ENCODE measurements at places on chromosomes 1 and 21.
A peak's percentile ranks its signal among the peaks of the same experiment; 100 is the strongest.

DNA sequence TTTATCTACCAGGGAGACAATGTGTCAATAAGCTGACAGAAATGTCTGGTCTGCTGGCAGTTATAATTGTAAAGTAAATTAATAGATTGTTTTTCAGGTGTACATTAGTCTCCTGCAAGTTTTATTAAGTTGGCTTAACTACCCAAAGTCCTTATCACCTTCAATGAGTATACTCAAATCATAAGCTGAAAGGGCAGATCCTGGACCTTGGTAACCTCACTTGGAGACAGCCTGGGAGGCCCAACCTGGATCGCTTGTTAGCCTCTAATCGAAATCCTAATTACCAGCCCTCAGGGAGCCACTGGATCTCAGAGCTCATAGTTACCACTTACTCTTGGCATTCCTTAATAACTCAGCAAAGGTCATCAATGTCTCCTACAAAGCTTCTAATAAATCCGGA, 49.7 kb downstream of the UCHL5 start:
- no peak for DNase-seq

GRCh38 chr1:207084701-207085180, 3.9 kb upstream of the C4BPB start:
- peak; percentile 49 for DNase-seq

- DNase-seq, result no peak
Observed at GRCh38 chr1:187714470-187714869, 885.7 kb downstream of the PLA2G4A start.

DNA sequence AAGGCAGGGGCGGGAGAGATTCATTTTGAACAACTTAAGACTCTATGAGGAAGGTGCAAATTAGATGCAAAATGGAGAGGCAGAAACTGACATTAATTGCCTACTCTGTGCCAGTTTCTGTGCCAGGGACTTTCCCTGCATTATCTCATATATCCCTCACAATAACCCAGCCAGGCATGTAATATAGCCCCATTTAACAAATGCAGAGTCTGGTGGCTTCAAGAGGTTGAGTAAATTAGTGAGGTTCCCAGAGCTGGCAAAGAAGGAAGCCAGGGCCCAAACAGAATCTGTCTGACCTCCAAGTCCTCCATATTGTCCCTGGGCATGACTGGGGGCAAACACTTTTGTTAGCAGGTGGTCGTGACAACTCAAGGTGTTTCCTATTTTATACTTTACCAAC, 199.8 kb downstream of the ASTN1 start:
- DNase-seq, result no peak

GRCh38 chr1:186420311-186420710, 40.6 kb downstream of the PDC start:
- no peak for DNase-seq

GRCh38 chr21:26032263-26032662, 138.3 kb downstream of the APP start:
- no peak for DNase-seq

DNA sequence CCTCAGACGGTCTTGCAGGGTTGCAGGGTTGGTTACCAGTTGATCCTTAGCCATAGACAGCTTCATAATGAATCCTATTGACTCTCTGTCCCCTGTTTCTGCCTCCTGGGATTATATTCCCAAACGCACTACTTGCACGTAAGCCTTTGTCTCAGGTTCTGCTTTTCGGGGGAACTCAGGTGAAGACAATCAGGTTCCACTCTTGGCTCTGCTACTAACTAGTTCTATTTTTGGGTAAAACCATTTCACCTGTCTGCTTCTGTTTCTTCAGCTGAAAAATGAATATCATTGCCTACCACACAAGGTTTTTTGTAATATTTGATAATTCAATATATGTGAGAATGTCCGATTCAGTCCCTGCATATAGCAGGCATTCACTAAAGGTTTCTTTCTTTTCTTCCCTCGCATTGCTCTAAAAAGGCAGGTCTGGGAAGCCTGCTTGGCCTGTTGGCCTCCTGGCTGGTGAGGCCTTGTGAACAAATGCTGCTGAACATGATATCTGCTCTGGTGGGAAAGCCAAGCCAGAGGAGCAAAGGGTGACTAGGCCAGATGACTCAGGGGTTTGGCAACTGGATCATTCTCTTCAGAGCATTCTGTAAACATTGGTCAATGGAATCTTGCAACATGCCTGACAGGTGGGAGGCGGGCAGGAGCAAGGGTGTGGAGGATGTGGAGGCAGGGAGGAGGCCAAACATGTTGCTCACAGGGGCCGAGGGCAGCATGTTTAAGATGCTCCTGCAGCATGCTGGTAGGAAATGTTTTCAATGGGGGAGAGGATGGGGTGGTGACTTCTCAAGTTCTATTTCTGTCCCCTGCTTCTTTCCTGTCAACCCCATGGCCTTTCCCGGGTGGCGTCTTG, 23.8 kb downstream of the IER5 start:
- DNase-seq, result no peak

DNA sequence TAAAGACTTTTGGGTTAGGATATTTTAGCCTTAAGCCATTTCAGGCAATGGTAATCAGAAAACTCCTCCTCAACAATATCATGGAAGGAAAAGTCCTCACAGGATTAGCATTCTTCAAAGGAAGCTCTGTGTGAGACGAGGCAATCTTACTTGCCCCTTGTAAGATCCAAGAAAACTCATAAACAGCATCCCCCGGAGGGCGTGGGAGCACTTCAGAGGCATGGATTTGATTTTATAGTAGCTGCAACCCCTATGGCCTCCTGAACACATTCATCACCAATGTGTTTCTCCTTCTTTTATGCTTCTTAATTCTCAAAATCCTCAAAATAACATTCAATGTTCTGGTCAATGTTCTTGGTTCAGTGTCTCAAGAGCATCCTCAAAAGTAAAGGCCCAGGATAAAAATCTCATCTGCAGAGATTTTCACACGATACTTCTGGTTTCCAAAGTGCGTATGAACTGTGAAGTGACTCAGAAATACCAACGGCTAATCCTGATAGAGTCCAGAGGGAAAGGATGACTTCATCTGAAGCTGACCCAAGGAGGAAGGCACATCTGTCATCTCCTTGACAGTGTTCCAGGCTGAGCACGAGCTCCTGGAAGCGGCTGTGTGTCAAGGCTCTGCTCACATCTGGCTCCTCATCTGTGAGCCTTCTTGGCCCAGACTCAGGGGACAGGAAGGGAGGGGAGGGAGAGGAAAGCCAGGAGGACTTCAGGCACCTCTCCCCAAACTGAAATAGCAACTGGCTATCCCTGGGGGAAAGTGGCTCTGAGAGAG, 49.3 kb upstream of the PSEN2 start:
- DNase-seq, result no peak

- no peak for DNase-seq
Observed at GRCh38 chr1:10509809-10510509, 35.2 kb downstream of the PEX14 start.

DNA sequence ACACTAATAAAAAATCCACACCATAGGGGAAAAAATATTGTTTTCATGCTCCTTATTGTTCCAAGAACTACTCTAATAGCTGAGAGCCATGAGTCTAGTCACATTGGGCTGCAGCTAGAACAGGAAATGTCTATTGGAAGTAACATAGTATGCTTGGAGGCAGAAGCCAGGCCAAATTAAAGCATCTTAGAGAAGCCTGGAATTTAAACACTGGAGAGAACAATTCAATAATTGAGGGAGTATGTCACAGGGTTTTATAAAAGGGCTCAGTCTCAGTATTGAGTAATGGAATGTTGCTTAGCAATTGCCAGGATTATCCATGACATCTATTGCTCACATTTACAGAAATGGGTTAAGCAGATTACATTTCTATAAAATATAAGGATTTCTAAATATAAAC, 471.3 kb downstream of the LMO4 start:
- no peak for DNase-seq

DNA sequence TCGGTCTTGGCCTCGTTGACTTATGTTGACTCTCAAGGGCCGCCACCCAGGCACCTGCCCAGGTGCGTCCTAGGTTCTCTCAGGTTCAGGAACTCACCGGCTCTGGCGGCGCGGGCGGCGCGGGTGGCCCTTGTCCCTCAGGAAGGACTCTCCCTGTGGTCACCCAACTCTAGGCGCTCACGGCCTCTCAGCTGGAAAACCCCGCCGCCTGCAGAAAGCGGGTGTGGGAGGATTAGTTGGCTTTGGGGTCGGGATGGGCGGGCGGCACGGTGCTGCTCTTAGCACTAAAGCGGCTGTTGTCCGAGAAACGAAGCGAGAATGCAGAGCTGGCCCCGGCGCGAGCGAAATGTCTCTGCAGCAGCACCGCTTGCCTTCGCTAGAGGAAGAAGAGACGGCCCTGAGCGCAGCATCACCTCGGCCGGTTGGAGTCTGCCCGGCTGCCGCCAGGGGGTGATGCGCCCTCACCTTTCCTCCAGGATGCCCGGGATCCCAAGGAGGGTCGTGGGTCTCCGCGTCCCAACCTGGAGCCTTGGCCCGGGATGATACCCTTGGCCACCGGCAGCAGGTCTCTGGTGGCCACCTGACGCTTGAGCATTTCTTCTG, 8.1 kb upstream of the TADA1 start:
- DNase-seq, result no peak

DNA sequence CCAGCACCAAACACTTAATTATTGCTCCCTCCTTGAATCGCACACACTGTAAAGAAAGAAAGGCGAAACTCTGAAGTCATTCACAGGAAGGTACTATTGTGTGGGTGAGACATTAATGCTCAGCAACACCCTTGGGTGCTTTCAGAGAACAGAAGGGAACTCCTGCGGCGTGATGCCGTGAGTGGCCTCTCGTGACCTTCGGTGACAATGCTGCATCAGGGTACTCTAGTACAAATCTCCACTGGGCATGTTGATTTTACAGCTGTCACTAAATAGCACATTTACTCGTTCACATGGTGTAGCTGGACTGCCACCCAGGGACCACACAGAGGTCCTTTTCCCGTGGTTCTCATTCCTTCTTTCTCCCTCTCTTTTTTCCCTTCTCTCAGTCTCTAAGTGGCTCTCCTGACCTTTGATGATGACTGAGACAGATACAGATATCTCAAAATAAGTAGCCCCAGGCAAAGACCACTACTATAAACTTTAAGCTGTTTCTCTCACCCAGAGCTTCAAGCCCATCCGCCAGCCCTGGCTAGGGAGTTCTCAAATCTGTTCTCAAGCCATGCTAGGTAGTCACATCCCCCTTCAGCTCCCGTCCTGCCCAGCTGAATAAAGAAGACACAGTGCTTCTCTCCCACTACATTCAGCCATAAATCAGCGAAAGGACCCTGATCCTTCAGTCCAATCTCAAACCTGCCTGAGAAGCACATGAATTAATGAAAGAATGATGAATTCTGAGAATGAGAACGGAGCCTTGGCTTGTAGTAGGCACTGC, 223.4 kb upstream of the FMN2 start:
- DNase-seq, result no peak

GRCh38 chr1:5827516-5827915, 164.7 kb downstream of the NPHP4 start:
- no peak for DNase-seq

DNA sequence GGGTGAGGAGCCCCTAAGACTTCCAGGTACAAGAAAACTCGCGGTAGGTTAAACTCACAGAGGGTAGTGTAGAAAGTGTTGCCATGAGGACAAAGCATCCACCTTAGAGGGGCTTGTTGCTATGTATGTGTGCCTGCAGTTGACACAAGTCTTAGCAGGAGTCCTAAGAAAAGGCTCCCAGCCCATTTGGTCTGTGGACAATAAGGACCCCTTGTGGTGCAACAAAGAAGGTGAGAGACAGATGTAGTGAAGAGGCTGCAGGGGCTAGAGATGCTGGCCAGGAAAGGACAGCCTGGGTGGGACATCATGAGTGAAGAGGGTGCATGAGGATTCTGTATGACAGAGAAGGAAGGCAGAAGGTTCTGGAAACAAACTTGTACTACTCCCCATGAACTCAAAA, 36.3 kb upstream of the IL10 start:
- no peak for DNase-seq

DNA sequence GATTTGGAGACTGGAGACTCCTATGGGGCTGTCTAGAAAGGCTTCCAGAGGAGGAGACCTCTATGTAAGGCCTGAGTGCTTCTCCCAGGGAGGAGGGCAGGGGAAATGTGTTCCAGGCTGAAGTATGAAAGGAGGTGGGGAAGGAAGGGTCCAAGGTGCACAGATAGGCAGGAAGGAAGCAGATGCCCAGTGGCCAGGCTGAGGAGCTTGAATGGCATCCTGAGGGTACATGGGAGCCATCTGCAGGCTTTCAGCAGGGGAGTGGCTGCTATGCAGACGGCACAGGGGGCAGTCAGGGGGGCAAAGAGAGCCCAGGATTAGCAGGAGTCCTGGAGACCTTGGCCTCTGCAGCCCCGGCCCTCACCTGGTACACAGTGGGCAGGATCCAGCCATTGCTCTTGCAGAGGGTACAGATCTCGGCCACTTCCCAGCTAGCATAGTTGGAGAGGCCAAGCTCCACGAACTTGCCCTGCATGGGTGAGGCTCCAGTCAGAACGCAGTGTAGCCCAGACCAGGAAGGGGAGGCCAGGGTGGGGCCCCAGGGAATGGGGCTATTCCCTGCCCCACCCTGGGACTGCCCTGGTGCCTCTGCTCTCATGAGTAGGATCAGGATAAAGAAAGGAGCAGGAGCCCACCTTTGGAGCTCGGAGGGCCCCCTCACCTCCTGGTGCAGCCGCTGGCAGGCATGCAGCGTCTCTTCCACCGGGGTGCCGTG, 4.0 kb downstream of the AKR7A2 start:
- DNase-seq, result no peak

DNA sequence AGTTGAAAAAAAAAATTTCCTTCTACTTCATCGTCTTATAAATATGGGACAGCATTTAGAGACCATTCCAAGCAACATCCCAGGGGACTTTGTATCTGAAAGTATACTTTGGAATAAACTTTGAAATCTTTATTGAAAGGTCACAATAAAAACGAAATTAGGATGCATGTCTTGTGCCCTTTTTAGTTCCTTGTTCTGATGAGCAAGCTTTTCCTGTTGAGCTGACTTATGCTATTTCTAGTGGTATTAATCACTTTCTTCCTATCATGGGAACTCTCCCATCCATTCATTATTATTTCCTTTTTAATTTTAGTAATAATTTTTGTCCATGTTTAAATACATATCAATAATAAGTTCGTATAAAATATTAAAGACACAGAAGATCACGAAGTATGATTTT, 4.0 kb upstream of the GBP2 start:
- DNase-seq, result no peak

DNA sequence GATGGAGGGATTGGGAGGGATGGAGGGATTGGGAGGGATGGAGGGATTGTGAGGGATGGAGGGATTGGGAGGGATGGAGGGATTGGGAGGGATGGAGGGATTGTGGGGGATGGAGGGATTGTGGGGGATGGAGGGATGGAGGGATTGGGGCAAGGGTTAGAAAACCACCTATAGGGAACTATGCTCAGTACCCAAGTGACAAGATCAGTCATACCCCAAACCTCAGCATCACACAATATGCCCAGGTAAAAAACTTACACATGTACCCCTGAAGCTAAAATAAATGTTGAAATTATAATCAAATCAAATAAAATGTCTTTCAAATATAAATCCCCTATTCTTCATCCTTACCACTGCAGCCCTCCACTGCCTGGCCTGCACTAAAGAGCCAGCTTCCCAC, 72.8 kb upstream of the HNRNPU start:
- DNase-seq, result no peak

GRCh38 chr1:11478571-11479374, at the start of gene DISP3:
TSS of gene DISP3 (plus strand) at chr1:11479155. CDS start at chr1:11500993, 21,838 bp downstream.
- peak; percentile 51 for DNase-seq

GRCh38 chr21:44506279-44507255, 33.4 kb downstream of the KRTAP10-1 start:
- no peak for DNase-seq

- no peak for DNase-seq
Observed at GRCh38 chr1:33897092-33897725, 33.3 kb downstream of the HMGB4 start.

- DNase-seq, result no peak
Observed at GRCh38 chr1:234533975-234534876, 55.2 kb upstream of the TARBP1 start.

- DNase-seq, result no peak
Observed at GRCh38 chr21:14691914-14692313, 145.8 kb upstream of the SAMSN1 start.

Data from stimulated activated CD4-positive, alpha-beta T cell treated with anti-CD3 and anti-CD28 coated beads, Interleukin-2, amount 100 ng/mL, for 4 hours (primary cell).